NCI-H446 (cell line): ENCODE measurements at places on chromosomes 4 and X.

- no peak for DNase-seq
Measured at GRCh38 chr4:5989236-5990225, 28.7 kb downstream of the C4orf50 start.

DNA sequence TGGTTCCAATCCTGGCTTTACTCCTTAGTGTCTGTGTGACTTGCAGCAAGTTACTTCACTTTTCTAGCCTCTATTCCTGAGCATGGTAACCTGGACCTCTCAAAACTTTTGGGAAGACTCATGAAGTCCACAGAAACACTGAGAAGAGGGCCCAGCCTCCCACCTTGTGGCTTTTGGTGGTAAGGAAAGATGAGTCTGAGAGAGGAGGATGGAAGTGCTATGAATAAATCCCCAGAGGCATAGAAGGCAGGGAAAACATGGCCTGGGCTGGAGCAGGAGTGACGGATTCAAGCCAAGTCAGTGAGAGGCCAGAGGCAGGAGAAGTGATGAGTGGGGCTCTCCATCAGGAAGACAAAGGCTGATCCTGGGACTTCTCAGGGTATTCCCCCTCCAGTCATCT, 10.9 kb upstream of the MAGEA4 start:
- no peak for DNase-seq

- no peak for DNase-seq
Measured at GRCh38 chr4:108081256-108081655, 87.5 kb downstream of the LEF1 start.

GRCh38 chrX:50067435-50068284, 133.1 kb downstream of the AKAP4 start:
- DNase-seq = no peak

DNA sequence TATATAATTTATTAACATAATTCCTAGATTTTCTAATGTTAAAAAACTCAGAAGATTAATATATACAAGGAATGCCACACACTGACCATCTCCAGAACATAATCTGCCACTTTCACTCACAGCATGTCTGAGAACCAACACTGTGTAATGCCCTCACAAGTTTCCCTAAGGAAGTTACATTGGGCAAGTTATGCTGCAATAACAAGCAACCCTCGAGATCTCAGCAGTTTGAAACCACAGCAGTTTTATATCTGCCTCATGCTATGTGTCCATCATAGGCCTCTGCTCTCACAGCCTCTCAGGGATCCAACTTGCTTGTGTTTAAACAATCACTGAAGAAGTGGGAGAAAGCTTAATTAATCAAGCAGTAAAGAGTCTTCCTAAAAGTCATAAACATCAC, 250.0 kb upstream of the SLC7A11 start:
- no peak for DNase-seq

DNA sequence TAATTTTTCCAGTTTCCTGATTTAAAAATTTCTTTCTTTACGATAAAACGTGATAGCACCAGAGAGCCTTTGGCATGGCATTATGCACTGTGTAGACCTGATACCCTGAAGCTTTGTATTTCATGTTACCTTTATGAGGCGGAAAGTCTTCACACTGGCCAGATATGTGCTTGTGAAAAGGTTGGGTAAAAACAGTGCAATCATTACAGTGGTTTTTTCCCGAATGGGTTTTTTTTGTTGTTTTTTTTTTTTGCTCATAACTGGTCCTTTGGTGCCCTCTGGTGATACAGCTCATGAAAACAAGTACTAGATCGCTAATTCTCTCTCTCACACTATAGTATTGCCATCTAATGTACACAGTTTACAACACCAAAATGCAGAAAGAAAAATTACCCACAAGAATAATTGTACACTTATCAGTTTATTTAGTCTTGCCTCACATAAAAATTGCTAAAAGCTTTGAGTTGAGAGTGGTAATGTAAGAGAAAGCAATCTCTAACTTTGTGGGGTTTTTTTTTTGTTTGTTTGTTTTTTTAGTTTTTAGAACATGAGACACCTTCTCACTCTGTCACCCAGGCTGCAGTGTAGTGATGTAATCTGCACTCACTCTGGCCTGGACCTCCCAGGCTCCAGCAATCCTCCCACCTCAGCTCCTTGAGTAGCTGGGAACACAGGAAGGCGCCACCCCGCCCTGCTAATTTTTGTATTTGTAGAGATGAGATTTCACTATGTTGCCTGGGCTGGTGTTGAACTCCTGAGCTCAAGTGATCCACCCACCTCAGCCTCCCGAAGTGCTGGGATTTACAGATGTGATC, 21.3 kb downstream of the SPCS3 start:
- DNase-seq = peak; percentile 56

GRCh38 chrX:31323658-31324057, 251.8 kb upstream of the FTHL17 start:
- no peak for DNase-seq

DNA sequence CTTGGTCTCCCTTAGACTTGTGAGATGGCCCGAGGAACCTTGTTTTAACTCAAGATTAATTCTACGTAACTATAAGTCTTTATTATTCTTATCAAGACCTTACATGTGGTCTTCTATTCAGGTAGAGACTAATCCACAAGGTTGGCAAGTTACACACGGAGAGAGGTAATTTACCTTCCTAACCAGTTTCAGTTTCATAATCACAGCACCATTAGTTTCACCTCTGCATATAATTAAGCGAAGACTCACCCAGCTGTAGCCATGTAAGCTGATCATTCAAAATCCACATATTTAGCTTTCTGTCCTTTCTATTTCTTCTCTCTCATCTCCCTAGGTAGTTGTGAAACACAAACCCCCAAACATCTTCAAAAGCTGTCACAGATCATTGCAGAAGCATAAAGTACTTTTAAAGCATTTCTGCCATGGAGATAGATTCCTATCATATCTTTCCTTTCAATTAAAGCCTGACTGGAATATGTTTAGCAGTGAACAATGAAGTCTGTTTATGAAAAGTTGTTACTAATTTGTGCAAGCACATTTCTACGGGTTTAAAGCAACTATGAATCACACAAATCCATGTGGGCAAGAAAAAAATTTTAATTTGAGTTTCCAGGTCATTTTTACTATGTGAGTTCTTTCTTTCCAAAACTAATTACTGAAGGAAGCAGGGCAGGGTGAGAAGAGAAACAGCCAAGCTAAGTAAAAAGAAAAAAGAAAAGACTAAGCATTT, 78.5 kb downstream of the BTC start:
- DNase-seq = no peak

GRCh38 chr4:94516067-94516466, 64.3 kb downstream of the PDLIM5 start:
- DNase-seq = no peak

DNA sequence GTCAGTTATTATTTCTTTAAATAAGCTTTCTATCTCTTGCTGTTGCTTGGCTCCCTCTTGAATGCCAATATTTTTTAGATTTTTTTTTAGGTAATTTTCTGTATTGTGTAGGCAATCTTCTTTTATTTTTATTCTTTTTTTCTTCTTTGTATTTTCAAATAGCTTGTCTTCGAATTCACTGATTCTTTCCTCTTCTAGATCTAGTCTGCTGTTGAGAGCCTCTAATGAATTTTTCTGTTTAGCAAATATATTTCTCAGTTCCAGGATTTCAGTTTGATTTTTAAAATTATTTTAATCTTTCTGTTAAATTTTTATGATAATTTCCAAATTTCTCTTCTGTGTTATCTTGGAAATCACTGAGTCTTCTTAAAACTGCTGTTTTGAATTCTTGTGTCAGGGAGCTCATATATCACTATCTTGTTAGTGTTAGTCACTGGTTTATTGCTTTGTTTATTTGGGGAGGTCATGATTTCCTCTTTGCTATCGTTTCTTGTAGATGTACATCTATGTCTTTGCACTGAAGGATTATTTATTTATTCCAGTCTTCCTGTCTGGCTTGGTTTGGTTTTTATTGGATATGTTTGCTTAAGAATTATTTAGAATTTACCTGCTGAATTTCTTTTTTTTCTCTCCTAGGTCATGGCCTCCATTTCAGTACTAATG, 39.9 kb upstream of the GPRIN3 start:
- DNase-seq = no peak

GRCh38 chrX:65392284-65392683, 142.3 kb downstream of the LAS1L start:
- DNase-seq = no peak

DNA sequence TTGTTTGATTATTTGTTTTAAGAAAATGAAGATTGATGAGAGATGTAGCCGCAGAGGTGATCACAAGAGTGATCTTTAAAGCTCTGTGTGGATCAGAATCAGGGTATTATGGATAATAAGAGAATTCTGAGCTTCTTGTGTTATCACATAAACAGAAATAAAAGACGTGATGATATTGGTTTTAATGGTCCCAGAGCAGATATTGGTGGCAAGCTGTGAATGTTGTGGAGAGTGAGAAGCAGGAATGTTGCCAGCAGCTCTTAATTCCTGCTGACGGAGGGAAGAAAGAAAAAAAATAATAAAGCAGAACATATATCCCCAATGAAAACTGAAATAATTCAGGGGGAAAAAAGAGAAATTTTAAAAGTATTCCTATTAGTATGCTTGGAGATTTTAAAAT, 1015.9 kb downstream of the PCDH18 start:
- no peak for DNase-seq

GRCh38 chrX:119809185-119809666, 17.8 kb upstream of the RPL39 start:
- no peak for DNase-seq

GRCh38 chrX:130097507-130098209, 12.6 kb downstream of the ELF4 start:
- DNase-seq = no peak

GRCh38 chr4:41839916-41840854, 91.7 kb upstream of the PHOX2B start:
- no peak for DNase-seq

DNA sequence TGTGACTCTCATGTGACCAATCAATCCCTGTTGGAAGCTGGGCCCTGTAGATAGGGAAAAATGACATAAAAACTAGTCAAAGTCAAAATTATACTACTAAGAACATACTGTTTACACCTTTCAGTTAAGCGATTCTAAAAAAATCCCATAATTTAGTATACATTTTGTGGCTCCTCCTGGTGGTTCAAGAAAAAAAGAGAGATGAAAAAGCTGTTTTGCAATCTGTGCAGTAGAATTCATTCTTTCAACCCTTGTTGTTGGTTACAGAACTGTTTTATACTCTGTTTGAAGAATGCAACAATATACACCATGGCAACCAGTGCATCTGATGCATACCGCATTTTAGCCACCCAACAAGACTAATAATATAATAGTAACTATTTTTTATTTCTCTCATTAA, 66.8 kb upstream of the ANK2 start:
- DNase-seq = no peak

DNA sequence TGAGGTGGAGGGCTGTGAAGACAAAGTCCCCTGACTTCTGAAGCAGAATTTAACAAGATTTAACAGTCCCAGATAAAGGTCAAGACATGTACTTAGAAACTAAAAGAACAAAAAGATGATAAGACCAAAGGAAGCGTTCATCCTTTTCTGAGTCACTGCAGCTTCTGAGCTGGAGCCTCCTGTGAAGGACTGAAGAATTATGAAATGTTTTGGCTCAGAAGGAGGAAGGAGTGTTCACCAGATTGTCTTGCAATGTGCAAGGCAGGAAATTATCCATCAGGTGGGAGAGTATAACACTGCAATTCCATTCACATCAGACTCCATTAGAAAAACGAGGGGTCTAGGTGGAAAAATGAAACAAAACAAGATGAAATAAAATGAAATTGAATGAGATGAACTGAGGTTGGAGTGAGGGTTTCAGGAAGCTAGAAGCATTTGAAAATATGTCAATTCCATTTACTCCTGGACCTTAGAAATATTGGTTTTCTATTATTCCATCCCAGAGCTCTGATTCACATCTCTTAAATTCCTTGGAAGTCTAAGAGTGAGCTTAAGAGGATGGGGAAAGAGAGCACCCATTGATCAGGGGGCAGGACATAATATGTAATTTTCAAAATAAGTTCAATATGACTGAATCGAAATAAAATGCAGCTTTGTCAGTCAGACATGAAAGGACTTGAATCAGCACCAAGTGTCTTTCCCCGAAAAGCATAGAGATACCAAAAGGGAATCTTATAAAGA, 186.1 kb upstream of the LNX1 start:
- no peak for DNase-seq

DNA sequence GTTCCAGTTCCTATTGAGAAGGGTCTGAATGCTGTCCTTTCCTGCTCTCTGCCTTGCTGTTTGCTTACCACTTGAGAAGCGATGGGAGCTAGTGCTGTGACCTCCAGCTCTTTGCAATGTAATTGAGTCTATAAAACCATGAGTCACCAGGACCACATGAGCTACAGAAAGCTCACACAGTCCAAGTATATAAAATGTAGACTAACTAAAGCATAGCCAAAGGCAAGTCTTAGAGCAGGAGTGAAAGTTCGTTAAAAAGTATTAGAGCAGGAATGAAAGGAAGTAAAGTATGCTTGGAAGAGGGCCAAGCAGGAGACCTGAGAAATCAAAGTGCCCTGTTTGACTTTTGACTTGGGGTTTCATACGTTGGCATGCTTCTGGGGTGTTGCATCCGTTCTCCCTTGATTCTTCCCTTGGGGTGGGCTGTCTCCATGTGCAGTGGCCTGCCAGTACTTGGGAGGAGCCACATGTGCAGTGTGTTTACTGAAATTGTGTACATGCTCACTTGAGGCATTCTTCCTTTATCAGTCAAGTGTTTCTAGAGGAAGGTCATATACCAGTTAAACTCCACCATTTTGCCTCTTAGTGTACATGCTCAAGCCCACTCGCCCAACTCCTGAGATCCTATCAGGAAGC, 71.3 kb upstream of the KIT start:
- no peak for DNase-seq

- no peak for DNase-seq
Measured at GRCh38 chr4:10567766-10568165, 110.5 kb upstream of the ZNF518B start.

DNA sequence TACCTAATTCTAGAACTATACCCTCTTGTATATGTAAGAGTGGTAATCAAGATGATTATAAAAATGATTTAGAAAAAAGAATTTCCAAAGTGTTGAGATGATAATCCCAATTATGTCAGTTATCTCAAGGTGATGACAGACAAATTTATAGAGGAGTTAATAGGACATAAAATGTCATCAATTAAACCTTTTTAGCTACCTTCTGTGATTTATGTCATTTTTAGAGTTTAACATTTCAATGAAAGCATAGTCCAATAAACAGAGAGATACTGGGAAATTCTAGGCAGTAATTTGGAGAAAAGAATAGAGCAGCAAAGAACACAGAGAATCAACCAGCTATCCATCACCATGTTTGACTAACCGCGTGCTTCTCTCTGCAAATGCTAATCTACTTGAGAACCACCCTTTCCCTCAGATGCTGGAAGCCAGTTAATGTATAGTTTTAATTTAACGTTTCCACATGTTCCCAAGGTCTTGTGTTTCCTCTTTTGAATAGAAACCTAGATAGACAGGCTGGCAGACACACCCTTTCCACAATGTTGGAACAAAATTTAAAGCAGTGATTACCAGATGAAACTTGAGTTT, 433.1 kb upstream of the FAM241A start:
- no peak for DNase-seq

DNA sequence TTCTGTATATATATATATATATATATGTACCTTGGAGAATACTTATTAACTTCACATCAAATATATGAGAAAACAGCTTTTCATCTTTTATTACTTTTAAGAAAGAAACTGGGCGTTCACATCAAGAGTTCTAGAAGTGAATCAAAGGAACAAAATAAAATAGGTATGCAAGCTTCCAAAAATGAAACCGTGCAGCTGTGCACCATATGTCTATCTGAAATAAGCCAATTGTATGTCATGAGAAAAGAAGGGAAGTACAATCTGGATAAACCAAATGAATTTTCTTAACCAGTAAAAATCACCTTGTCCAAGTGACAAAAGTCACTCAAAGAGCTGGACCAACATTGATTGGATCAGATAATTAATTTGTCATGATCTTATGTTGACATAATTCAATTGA, 405.4 kb upstream of the TECRL start:
- peak; percentile 2 for DNase-seq
